ENCODE measurements at places on chromosomes 11 and 22.

DNA sequence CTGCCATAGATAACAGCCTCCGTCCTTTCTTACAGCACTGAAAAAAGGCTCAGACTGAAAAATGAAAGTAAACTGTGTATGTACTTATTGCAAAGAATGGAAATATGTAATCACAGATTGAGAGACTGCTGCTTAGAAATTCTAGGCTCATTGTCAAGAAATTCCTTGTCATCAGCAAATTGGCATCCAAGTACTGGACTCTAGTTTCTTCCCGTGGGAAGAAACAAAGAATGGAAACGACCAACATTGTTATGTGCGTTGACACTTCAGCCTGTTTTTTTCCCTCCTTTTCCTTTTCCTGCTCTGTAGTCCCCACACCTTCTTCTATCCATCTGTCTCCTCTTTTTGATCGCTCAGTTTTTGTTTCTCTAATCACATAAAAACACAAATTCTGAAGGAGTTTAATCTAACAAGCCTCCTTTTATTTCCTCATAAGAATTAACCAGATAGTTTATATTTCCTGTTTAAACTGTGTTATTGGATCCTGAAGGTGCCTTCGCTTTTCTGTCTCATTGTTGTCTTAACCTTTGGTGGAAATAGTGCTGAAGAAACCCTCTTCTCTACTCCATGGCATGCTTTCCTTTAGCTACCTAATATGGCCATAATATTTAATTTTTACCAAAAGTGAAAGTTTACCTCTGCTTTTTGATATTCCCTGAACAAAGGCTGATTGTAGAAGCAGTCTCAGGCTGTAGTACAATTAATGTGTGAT, 20.0 kb upstream of the CASP12 start:
- DNase-seq, result peak; percentile 72

GRCh38 chr11:129658526-129658867, 157.2 kb upstream of the TMEM45B start:
- DNase-seq, result no peak

- DNase-seq, result no peak
These were observed 27.2 kb upstream of the RASSF10 start for GRCh38 chr11:12981676-12982522.

DNA sequence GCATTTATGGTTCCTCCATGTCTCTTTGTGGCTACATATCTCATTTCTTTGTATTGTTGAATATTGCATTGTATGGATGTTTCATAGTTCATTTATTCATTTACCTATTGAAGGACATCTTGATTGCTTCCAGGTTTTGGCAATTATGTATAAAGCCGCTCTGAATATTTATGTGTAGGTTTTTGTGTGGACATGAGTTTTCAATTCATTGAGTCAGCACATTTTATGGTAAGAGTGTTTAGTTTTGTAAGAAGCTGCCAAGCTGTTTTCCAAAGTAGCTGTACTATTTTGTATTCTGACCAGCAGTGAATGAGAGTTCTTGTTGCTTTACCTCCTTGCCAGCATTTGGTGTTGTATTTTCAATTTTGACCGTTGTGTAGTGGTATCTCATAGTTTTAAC, 39.2 kb downstream of the KDM2A start:
- peak; percentile 25 for DNase-seq

GRCh38 chr11:120994091-120994859, 29.6 kb upstream of the TBCEL start:
- DNase-seq, result no peak

- DNase-seq, result no peak
These were observed 59.3 kb downstream of the CELSR1 start for GRCh38 chr22:46478083-46478551.

DNA sequence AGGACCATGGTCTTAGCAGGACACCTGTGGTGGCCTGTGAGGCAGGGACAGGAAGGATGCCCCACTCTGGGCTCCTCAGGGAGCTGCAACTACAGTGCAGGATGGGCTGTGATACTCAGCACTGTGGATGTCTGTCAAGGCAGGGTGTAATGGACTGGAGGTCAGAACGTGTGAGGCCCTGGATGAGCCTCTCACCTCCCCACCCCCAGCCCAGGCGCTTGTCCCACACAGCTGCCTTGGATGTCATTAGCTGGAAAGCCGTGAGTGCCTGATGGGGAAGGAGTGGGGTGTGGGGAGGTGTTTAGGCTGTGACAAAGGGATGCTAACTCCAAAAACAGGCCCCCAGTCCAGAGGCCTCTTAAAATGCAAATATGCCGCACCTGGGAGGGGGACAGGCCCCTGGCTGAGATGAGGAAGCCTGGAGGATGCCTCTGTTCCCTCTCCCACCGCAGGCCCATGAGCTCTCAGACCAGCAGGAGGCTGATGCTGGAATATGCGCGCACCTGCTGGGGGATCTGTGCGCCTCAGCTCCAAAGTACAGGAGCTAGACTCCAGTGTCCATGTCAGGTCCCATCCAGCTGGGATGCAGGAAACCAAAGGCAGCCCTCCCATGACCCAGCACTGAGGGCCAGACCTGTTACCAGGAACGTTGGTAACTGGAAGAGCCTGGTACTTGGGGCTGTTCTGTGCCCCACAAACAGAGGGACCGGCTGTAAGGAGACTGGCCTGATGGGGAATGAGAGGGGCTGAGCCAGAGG, 25.1 kb downstream of the RSPH14 start:
- DNase-seq, result no peak

DNA sequence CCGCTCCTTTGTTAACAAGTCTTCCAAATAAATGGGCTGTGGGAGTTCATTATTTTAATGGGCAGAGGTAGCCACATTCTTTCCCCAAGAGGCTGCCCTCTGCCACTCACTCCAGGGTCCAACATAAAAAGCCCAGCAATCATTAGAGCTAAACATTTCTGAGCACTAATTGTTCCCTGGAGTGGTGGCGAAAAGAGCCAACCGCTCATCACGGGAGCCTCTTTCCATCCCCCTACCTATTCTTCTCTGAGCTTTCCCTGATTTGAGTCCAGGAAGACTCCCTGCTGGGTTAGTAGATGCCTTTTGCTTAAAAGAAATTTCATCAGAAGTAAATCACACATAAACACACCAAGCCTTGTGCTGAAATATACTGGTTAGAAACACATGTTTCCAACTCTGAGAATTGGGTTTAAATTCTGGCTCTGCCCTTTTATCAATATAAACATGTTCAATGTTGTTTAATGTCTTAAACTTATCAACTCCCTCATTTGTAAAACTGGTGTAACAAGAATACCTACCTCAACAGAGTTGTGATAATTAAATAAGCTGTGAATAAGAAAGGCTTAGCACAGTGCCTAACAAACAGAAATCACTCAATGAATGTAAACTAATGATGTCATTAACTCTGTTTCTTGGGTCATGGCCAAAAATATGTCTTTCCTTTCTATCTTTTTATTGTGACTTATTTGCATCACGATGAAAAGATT, at the start of gene OR5A2:
OR5A2 (minus strand) TSS at position 53 of the 707 bp plus-strand sequence. CDS start 3,460 bp downstream, outside the sequence.
- no peak for DNase-seq

DNA sequence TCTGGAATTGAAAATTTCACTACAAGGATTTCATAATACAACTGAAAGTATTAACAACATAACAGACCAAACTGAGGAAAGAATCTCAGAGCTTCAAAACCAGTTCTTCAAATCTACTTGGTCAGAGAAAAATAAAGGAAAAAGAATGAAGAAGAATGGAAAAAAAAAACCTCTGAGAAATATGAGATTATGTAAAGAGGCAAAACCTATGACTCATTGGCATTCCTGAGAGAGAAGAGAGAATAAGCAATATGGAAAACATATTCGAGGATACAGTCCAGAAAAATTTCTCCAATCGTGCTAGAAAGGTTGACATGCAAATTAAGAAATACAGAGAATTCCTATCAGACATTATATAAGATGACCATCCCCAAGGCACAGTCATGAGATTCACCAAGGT, 23.4 kb upstream of the GPR83 start:
- no peak for DNase-seq

- no peak for DNase-seq
These were observed 55.2 kb upstream of the TOP3B start for GRCh38 chr22:22037740-22038139.

DNA sequence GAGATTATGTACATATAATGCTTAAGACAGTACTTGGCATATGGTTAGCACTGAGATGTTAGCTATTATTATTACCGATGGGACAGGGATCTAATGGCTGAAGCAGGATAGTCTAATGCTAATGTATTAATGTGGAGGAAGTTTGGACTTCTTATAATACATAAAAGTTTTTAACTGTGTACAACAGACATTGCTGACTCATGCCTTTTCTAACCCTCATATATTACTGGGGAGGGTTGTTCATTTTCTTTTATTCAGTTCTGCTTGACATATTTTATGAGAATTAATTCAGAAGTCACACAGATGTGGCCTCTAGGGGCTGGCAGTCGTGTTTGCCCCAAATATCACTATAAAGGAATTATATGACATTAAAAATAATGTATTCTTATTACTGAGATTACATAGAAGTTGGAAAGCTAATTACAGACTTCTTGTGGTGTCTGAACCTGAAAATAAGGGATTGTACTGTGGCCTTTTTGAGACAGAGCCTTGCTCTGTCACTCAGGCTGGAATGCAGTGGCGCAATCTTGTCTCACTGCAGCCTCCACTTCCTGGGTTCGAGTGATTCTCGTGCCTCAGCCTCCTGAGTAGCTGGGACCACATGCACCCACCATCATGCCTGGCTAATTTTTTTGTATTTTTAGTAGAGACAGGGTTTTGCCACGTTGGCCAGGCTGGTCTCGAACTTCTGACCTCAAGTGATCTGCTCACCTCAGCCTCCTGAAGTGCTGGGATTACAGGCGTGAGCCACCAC, 10.1 kb downstream of the CCDC90B start:
- no peak for DNase-seq

DNA sequence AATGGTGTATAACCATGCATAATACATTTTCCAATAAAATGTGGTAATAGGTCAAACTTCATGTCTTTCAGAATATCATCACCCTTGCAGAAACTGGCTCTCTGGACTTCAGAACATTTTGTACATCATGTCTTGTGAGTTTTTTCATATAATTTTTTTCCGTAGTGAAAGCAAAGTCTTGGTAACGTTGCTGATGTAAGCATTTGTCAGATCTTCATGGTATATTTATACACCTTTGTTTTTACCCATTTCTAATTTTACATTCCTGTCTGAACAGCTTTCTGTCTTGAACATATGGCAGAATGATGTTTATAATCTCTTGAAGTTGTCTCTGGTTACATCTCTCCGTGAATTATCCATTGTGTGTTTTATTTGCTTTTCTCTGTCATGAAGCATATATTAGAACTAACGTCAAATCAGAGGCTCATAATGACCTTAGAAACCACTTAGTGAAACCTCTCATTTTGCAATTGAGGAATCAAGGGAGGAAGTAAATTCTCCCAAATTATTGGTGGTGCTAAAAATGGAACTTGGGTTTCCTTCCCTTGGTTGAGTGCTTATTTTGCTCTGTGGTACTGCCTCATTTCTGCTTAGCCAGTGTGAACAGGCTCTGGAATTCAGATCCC, 37.4 kb downstream of the CSRP3 start:
- no peak for DNase-seq

DNA sequence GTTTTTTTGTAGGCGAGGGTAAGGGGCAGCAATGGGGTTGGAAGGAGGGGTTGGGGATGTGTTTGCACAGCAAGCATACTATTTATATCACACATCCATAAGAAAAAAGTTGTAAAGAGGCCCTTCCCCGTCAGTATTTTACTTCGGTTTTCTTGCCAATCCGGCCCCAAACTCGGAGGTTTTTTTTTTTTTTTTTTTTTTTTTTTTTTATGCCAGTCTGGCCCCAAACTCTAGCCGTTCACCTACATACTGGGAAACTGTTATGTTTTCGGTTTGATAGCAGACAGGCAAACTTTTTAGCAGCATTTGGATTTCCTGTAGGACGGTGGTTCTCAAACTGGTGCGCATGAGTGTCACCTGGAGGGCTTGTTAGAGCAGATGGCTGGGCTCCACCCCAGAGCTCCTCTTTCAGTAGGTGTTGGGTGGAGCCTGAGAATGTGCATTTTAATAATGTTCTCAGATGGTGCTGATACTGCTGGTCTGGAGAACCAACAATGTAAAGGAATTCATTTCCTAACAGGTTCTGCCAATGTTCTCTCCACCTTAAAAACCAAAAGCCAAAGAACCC, 76.5 kb upstream of the ZBED5 start:
- DNase-seq, result no peak
